DMS 273 treated with DMSO at 0.1 percent for 48 hours (cell line): ENCODE measurements at places on chromosomes 2 and 18.

GRCh38 chr18:44988821-44989587, 308.3 kb downstream of the SETBP1 start:
- no peak for DNase-seq

DNA sequence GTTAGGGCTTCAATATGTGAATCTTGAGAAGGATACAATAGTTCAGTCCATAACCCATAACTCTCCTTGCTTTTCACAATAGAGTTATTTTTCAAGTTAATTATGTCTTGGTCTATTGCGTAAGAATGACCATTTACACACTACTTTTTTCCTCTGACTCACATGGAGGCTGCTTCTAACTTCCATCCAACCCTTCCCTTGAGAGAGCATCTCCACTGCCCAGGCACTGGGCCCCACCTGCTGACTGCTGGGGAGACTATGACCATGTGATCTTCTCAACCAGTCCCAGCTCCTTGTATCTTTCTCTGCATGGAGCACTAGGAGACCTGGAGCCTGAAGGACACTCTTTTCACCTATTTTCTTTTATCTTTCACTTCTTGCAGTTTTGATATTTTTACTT, 251.5 kb downstream of the GPD2 start:
- no peak for DNase-seq

GRCh38 chr2:70047451-70047850, 39.8 kb upstream of the PCBP1 start:
- DNase-seq: no peak

DNA sequence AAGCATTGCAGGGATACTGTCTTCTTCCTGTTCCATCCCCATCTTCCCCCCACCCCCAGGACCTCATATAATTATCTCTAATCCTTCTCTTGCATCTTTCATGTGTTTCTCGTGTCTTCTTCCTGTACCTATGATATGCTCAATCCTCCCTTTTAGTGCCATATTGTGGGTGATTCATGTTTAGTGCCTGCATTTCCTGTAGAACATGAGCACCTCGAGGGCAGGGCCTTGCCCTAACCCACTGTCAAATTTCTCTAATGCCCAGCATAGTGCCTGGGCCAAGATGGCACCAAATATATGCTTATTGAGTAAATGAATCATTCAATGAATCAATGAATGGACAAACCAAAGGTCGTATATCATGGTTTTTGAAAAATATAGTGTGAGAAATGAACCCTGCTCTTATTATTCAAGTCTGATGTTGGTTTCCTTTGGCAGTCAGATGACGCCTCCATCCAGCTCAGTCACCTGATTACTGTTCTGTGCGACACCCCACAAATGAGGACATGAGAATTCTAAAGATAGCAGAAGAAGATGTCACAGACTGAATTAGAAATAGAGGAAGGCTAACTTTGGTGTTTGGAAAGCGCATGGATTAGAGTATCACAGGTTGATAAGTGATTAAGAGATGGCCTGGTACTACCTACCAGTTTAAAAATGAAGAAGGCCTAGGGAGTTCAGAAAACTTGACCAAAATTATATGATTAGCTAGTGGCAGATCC, 278.4 kb downstream of the PRKCE start:
- DNase-seq: no peak
